ENCODE measurements at places on chromosomes 1 and 21. TPM values are rescaled to one million over a fixed set of nuclear protein-coding genes. Genes with fewer than 3 reads are reported as not detected.

CENPF gene
- total RNA-seq = 107 TPM

PIK3CD gene
- 96.4 TPM for total RNA-seq

CNR2 gene
- not detected for total RNA-seq

EDARADD gene
- total RNA-seq = 4.5 TPM

Measured in activated CD4-positive, alpha-beta T cell treated with anti-CD3 and anti-CD28 coated beads for 36 hours (primary cell).